ENCODE measurements at places on chromosomes 2 and 18.

- DNase-seq = no peak
Measured at GRCh38 chr18:67402543-67402942, 114.0 kb downstream of the DSEL start.

GRCh38 chr2:235483313-235483712 is 10.5 kb upstream of the AGAP1 start:
- DNase-seq = no peak

DNA sequence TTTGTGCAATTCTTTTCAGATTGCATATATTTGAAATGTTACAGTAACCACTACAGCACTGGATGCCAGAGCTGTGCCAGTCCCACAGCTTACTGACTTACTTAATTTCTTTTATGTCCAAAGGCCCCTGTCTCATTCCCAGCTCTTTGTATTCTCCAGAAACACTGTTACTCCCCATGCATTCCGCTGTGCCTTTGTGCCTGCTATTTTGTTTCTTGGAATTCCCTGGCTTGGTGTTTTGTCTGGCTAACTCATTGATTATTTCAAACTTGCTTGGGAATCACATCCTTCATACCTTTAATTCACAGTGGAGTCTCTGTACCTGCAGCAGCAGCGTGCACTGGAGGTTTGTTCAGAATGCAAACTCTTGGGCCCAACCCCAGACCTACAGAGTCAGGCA is 601.9 kb upstream of the DDX18 start:
- DNase-seq = no peak

- DNase-seq = no peak
Measured at GRCh38 chr2:122166820-122167219, 411.4 kb downstream of the TSN start.

DNA sequence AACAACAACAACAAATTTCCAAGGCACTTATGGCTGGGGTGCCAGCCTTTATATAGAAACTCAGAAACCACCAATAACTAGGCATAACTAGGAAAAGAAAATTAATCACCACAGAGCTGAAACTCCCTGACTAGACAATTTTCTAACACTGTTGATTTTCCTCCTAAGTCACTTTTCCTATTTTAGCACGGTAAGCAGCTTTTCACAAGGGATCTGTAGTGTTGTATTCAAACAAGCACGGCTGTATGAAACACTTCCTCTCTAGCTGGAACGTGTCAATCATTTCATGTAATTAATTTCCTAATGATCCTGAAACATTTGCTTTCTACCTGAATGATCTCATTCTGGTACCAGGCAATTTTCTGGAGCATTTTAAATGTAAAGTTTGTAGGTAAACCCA is 645.0 kb downstream of the IRS1 start:
- DNase-seq = no peak

DNA sequence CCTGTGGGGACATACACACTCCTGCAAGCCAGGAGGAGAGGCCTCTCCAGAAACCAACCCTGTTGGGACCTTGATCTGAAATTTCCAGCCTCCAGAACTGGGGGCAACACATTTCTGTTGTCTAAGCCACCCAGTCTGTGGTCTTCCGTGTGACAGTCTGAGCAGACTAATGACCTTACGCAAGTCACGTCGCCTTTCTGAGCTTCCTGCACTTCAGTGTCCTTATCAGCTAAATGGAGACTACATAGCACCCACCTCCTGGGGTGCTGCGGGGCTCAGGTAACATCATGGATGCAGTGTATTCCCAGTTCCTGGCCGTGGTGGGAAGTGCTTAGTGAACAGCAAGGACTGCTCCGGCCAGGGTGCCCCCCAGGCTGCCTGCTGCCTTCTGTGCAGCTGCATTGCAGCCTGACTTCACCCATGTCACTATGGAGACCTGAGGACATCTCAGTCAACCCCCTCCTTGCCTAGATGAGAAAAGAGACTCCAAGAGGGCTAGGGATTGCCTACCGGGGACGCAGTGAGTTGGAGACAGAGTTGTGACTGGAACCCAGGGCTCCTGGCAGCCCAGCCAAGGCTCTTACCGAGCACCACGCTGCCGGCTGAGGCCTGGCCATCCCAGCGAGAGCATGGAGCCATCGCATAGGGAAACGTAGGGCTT is 61.2 kb upstream of the FZD5 start:
- no peak for DNase-seq

GRCh38 chr2:75589391-75590105 is 28.8 kb upstream of the EVA1A start:
- no peak for DNase-seq

DNA sequence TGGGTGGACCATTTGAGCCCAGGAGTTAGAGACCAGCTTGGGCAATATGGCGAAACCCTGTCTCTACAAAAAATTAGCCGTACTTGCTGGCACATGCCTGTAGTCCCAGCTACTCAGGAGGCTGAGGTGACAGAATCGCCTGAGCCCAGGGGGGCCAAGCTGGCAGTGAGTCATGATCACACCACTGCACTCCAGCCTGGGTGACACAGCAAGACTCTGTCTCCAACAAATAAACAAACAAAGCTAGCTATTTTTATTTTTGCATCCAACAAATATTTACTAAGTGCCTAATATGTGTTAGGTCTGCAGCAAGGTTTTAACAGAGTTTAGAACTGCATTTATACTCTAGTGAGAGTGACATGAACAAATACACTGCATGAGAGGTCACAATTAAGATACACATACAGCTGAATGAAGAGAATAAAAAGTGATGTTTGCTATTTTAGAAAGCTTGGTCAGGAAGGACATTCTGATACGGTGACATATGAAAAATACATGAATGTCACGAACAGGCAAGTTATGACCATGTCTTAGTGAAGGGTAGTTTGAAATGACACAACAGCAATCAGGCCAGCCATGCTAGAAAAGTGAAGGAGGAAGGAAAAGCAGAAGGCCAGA is 83.2 kb upstream of the FRZB start:
- no peak for DNase-seq

GRCh38 chr18:35118641-35119040 is 77.4 kb downstream of the MAPRE2 start:
- DNase-seq = no peak

GRCh38 chr18:10081492-10081891 is 167.7 kb downstream of the VAPA start:
- DNase-seq = no peak

- DNase-seq = no peak
Measured at GRCh38 chr18:35049111-35050027, 8.2 kb downstream of the MAPRE2 start.

DNA sequence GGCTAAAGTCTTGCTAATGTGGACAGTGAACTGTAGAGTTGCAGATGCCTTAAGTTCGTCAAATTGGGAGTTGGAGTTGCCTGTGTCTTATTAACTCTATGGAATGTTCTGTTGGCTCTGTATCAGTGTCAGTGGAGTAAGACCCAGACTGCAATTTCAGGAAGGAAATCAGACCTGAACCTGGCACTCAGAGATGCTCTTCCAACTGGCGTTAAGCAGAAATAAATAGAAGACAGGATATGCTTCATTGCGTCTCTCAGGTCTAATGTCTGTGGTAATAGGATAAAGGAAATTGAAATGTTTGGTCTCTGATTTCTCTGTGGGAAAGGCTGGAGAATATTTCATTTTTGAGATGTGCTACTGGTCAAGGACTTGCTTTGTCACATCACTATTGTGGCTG is 846.7 kb upstream of the ID2 start:
- no peak for DNase-seq

DNA sequence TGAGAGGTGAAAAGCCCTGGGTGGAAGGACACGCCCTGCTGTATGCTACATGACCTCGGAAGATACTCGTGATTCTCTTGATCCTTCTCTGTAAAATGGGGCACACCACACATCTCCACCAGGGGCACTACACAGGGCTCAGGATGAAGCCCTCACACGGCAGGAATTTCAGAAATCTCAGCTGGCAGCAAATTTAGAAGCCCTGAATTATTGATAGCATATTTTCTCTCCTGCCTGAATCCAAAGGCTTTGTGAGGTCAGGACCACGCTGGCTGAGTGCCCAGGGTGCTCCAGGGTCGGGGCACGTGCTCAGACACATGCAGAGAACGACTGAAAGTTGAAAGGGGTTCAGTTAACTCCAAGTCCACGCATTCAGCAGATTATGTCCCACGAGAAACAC is 42.1 kb upstream of the GALR1 start:
- peak; percentile 28 for DNase-seq

- no peak for DNase-seq
Measured at GRCh38 chr2:62723253-62723652, 17.7 kb downstream of the EHBP1 start.

GRCh38 chr2:205903549-205904129 is 182.3 kb downstream of the INO80D start:
- no peak for DNase-seq

DNA sequence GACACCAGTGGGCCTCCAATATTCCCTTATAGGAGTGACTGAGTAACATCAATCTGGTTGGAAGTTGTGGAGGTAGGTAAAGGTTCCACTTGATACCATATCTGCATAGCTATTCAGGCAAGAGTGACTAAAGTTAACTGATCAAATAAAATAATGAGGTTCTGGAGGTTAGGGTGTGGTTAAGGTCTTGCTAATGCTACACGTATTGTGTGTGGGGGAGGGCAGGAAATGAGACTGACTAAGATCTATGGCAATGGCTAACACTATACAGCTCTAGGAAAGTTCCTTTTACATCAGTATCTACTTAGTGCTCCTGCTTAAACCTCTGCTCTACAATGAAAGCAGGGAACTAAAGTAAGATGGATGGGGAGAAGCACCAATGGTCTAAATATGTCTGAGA is 149.1 kb upstream of the MGAT5 start:
- DNase-seq = no peak

- DNase-seq = no peak
Measured at GRCh38 chr18:48470484-48471180, 61.4 kb upstream of the ZBTB7C start.

GRCh38 chr18:41714872-41715271 is 240.2 kb upstream of the PIK3C3 start:
- no peak for DNase-seq

DNA sequence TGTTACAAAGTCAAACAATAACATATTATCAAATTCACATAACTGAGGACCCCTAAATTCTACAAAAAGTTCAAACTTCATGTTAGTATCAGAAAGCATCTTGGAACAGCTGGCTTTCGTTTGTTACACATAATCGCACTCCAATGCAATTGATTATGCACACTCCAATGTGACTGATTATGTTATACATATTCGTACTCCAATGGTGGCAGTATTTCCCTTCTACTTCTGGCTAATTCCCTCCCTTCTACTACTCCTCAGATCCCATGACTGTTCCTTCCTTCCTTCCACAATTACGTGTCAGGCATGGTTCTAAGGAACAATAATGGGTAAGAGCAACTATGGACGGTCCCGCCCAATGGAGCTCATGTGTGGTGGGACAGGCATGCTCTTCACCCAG is 137.1 kb upstream of the CCDC150 start:
- no peak for DNase-seq

DNA sequence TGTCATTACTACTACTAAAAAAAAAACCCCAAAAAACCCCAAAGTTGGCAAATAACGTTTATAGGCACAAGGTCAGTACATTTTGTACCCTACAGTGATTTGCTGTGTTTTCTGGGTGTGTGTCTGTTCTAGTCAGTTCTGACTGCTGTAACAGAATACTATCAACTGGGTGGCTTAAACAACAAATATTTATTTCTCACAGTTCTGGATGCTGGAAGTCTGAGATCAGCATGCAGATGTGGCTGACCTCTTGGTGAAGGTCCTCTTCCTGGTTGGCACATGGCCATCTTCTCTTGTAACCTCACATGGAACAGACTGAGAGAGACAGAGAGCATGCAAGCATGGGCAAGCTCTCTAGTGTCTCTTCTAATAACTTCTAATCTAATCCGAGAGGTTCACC is 103.1 kb downstream of the CERS6 start:
- DNase-seq = no peak

GRCh38 chr18:52694804-52695203 is 354.8 kb downstream of the DCC start:
- DNase-seq = no peak

- no peak for DNase-seq
Measured at GRCh38 chr2:126994340-126994777, 95.7 kb downstream of the TEX51 start.

DNA sequence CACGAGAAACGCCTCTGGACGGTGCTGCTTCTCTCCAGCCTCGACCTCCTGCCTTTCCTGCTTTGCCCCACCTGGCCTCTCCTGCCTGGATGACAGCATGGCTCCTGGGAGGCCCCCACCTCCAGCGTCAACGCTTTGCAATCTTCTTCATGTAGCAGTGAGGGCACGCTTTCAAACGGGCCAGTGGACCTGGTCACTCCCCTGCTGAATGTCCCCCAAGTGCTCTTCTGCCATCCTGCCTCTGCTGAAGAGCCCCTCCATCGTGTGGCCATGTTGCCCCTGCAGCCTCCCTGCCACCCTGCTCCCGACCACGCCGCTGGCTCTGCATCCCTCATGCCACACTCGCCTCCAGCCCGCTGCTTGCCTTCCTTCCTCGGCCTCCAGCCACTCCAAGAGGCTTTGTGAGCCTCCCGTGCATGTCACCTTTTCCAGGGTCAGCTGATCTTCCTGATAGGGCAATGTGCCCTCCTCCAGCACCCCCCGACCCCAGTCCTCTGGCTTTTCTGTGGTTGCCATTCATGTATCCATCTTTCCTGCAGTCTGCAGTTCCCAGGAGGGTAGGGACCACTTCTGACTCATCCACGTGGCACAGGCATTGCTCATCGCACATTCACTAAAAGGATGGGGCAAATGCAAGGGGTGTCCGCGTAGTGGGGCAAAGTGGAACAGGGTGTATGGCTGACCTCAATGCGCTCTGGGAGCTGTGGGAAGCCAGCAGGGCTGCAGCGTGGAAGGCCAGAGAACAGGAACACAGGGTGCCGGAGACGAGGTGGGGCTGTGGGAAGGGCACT is 268.8 kb downstream of the TWIST2 start:
- no peak for DNase-seq

GRCh38 chr2:72887740-72888437 is 681 bp downstream of the SPR start:
- peak; percentile 48 for DNase-seq

GRCh38 chr18:30730915-30731314 is 311.6 kb downstream of the DSC3 start:
- DNase-seq = no peak

DNA sequence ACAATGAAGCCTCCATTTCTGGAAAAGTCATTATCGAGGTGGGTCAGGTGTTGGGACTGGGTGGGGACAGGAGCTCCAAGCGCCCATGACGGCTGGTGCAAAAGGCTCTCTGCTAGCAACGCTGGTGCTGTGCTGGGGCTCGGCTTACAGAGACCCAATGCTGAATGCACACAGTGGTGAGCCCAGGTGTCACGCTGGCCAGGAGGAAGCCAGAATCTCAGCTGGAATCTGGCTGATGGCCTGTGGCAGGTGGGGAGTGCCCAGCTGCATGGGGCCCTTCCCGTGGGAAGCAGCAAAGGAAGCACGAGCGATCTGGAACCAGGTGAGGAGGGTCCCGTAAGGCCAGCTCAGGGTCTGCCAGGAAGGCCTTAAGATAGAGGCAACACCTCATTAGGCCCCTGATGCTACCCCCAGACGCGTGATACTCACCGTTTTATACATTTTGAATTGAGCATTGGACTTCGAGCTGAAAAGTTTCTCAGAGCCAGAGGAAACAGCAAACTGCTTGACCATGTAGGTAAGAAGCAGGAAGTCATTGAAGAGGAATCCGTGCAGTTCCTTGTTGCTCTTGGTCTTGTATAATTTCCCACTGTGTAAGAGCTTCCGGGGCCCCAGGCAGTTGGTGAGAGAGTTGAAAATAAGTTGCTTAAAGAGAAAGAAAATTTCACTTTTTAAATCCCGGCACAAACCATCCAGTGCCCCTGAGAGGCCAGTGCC is 34.7 kb downstream of the FAM228A start:
- no peak for DNase-seq
